ENCODE measurements at places on chromosomes 12 and 14.

GRCh38 chr12:52837413-52837741, 3.3 kb upstream of the KRT79 start:
- peak; percentile 26 for DNase-seq

- DNase-seq = no peak
Observed at GRCh38 chr14:103101257-103101962, 6.9 kb downstream of the EXOC3L4 start.

DNA sequence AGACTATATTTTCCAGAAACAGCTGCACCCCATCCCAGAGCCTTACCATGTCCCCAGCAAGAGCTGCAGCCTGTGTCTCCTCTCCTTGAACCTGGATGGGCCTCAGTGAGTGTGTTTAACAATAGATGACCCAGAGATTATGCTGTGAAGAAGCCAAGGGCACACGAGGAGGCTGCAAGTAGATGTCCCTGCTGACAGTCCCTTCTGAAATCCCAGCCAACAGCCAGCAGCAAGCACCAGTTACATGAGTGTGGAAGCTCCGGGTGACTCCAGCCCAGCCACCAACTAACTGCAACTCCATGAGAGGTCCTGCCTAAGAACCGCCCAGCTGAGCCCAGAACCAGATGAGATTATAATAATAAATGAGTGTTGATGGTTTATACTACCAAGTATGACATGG, 191.7 kb downstream of the BCL11B start:
- DNase-seq = no peak

- no peak for DNase-seq
Observed at GRCh38 chr12:113359133-113359938, 949 bp downstream of the PLBD2 start.

GRCh38 chr14:92546347-92547053, 32.9 kb downstream of the RIN3 start:
- no peak for DNase-seq

GRCh38 chr12:22480016-22480415, 64.3 kb downstream of the C2CD5 start:
- no peak for DNase-seq

DNA sequence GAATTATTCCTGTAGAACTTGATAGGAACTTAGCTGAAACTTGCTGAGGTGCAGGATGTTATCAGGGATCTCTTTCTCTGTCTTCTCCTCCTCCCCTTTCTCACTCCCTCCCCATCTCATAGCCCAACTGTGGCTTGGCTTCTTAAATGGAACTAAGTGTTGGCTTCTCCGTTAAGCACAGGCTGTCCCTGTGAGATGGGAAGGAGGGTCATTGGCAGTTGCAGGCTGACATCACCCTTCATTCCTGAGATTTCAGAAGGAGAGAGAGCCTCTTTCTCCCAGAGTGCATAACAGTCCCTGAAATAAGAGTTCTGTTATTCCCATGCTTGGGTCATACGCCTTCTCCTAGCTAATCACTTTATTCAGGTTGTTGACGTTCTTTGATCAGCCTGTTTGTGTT, 162.0 kb downstream of the UNC79 start:
- no peak for DNase-seq

- no peak for DNase-seq
Observed at GRCh38 chr14:104925855-104926609, 1.4 kb downstream of the PLD4 start.

- DNase-seq = no peak
Observed at GRCh38 chr12:114903083-114903691, 219.2 kb upstream of the TBX3 start.

GRCh38 chr12:96500693-96501092, 11.3 kb downstream of the CFAP54 start:
- no peak for DNase-seq

GRCh38 chr12:111596985-111597830, 1.9 kb downstream of the ATXN2 start:
- DNase-seq = no peak

- no peak for DNase-seq
Observed at GRCh38 chr12:51527966-51528365, 63.1 kb upstream of the SCN8A start.

- no peak for DNase-seq
Observed at GRCh38 chr12:73935817-73936216, 601.8 kb upstream of the ATXN7L3B start.

DNA sequence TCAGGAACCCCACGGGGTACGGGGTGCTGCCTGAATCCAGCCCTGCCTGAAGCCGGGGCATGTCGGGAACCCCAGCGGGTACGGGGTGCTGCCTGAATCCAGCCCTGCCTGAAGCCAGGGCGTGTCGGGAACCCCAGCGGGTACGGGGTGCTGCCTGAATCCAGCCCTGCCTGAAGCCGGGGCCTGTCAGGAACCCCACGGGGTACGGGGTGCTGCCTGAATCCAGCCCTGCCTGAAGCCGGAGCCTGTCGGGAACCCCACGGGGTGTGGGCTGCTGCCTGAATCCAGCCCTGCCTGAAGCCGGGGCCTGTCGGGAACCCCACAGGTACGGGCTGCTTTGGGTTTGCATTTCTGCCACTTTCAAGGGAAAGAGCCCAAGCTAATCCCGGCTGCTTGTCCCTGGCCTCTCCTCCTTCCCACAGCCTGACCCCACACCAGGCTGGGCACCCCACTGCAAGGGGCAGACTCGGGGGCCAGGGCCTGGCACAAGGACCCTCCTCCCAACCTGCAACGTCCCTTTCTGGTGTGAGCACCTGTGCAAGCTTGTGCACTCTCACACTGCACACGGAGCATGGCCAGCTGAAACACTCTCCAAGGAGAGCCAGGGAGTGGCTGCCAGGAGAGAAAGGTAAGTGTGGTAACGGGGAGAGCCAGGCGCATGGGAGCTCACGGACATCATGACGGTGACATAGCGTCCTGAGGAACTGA, 5.6 kb upstream of the FBRSL1 start:
- no peak for DNase-seq

GRCh38 chr14:39665075-39665475, 232.8 kb upstream of the FBXO33 start:
- DNase-seq = no peak

- DNase-seq = no peak
Observed at GRCh38 chr14:103124501-103125001, 1.3 kb downstream of the TNFAIP2 start.
